HT1080 (cell line): ENCODE measurements at places on chromosomes 16 and 17.

- DNase-seq, result no peak
Measured at GRCh38 chr17:70608193-70608592, 438.9 kb downstream of the KCNJ2 start.

DNA sequence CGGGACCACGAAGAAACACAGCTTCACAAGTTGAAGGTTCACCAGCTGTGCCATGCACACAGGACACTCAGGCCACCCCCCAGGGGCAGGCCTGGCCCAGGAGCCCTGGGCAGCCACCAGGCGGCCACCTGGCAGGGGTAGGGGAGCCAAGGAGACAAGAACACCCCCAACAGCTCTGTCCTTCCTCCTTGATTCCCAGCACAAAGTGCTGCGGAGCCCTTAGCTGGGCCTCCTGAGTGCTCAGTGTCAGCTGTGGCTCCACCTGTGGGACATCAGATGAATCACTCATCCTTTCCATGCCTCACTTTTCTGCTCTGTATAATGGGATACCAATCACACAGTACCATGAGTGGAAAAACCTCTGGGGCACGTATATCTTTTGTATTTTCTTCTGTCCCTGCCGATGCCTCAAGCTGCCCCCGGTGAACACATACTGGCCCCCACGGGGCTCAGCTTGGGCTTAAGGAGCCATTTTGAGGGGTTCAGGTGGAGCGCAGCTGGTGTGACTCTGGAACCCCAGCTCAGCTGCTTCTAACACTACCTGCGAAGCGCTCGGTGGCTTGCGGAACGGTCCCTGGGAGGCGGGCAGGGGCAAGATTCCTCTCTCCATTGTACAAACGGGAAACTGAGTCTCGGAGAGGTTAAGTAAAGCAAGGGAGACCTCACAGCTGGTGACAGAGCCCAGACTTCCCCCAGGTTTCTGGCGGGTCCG is 12.0 kb downstream of the GALK1 start:
- no peak for DNase-seq

DNA sequence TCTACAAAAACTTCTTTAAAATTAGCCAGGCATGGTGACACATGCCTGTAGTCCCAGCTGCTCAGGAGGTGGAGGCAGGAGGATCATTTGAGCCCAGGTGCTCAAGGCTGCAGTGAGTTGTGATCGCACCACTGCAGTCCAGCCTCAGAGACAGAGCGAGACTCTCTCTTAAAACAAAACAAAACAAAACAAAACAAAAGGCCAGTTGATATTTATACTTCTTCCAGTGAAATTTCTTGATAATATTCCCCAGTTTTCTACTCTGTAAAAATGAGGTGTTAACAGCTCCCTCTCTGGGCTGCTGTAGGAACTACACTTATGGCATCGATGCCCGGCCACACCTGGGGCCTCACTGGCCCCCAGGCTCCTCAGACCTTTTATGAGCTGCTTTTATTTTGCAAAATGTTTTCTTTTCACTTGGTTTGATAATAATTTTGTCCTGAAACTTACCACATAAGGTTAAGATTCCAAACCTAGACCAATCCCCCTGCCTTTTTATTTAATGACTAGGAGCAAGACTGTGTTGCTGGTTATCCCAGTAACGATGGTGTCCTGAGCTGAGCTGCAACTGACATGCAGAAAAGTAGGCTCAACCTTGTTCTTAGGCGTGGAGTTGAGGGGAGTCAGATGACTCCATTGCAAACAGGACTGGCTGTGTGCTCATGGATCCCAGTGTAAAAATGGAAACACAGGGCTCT is 17.6 kb downstream of the MAPK8IP3 start:
- DNase-seq, result peak; percentile 41

DNA sequence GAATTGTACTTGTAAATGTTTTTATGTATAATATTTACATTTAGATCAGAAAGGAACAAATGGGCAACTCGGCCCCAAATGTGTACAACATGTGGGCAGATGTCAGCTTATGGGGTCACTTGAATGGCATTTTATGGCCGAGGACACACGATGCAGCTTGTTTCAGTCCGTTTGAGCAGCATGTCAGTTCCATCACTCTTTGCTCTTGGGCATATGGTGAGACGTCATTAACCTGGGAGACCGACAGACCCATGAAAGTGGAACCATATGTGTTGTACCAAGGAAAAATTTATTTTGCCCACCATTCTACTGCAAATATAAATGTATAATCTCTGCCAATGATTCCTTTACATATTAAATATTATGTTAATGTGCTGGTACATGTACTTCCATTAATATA is 561.9 kb upstream of the SOX9 start:
- no peak for DNase-seq

DNA sequence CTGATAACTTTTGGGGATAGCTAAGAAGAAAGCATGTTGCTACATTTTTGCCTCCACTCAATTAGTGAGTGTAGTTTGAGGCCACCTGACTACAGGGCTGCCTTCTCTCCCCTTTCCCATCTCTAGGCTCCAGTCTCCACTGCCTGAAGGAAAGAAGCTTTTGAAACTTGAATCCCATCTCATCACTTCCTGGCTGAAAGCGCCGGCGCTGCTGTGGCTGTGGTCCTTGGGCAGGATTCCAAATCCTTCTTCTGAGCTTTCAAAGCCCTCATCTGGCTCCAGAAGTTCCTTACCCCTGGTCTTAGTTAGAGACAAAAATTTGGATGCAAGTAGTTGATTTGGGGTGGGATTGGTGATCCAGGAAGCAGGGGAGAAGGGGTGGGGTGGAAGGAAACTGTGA is 119.4 kb downstream of the FOXL1 start:
- DNase-seq, result peak; percentile 53

GRCh38 chr17:11644265-11645212 is 46.3 kb downstream of the DNAH9 start:
- peak; percentile 54 for DNase-seq

DNA sequence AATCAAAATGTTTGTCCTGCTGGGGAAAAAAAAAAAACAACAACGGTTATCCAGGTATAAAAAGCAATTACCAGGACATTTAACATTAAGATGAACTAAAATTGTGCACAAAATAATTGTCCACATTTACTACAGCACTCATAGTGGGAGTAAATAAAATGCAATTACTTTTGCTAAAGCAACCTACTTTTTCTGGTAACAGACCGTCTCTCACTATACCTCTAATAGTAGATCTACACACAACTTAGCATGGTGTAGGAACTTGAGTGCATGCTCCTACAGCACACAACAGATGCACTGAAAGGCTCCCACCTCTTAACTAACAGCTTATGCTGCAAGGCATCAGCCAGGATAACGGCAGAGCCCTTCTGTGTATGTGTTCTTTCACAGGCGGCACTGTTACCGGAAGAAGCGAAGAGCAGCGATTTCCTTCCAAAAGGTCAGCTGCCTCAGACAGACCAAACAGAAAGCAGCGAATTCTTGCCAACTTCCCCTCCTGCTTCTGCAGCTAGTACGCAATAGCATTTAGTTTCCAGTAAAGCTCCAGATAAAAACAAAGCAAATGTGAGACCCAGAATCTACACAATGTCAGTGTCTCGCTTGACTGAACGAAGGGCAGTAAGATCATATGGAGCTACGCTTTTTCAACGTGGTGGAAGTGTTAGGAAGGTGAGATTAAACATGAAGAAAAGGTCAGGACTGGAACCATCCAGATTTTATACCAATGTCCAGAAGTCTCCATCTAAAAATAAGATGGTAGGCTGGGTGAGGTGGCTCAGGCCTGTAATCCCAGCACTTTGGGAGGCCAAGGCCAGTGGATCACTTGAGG is 27.6 kb downstream of the STAT5B start:
- DNase-seq, result no peak

- DNase-seq, result peak; percentile 18
Measured at GRCh38 chr17:19718613-19719354, 2.4 kb upstream of the SLC47A2 start.

DNA sequence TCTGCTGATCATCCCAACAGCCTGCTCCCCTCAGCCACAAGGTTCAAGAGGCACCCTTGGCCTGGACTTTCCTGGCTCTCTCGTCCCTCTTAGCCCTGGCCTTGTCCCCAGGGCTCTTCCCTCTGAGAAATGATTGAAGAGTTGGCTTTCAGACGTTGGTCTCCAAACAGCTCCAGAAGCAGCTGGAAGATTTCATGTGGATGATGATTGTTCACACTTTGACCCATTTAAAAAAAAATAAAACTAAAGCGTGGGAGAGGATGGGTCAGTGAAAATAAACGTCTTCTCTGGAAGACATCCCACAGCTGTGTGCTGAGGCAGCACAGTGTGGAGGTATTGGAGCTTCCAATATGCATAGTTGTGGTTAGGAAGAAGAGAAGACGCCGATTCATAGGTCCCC is 54.7 kb upstream of the CDH11 start:
- DNase-seq, result peak; percentile 1

DNA sequence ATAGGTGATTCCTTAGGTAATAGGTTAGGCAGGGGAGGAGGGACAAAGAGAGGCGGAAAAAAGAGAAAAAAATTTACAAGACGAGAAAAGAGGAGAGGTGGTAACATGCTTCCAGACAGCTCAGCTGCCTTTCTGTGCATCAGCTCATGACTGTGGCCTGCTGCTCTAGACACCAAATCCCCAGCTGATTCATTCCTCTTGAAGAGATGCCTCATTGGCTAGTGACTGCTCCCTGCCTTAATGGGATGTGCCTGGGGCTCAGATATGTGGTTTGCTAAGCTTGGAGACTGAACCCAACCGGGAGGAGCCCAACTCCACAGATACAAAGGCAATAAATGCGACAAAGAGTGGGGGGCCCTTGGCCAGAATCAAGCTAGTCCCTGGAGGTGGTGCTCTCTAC is 105.9 kb upstream of the FAM20A start:
- no peak for DNase-seq

- DNase-seq, result no peak
Measured at GRCh38 chr16:11138769-11139325, 117.2 kb downstream of the SOCS1 start.

DNA sequence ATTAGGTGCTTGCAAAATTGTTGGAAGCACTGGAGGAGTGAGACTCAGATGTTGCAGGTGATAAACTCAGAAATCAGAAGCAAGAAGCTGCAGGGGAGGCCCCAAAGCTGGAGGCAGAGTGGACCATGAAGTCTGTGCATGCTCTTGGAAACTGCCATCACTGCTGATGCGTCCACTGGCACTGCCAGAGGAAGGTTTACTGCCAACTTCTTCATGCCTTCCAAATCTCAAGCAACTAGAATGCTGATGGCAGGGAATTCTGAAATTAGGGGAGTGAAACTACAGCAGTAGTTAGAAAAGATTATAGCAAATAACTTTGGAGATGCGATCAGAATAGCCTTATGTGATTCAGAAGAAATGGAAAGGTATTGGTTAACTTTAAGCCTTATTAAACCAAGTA is 277.1 kb upstream of the SDK2 start:
- DNase-seq, result no peak

- DNase-seq, result no peak
Measured at GRCh38 chr16:51852892-51853291, 694.1 kb downstream of the TOX3 start.

DNA sequence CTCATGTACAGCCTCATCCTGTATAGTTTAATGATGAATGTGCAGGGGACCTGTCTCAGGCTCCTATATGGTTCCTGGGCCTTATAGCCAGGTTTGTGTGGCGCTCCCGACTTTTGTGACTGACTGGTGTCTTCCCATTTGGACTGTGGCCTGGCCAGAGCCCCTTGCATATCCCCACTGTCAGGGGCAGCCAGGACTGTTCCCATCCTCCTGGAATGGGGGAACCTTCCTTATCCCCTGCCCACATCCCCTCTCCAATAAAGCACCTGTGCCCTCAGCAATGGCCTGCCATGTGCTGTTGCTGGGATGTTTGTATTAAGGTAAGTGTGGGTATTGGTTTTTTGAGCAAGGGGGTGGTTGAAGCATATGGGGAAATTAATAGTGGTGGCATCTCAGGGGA is 2.6 kb downstream of the B3GNT9 start:
- no peak for DNase-seq

- DNase-seq, result no peak
Measured at GRCh38 chr17:28185658-28186057, 133.3 kb upstream of the TMEM97 start.

DNA sequence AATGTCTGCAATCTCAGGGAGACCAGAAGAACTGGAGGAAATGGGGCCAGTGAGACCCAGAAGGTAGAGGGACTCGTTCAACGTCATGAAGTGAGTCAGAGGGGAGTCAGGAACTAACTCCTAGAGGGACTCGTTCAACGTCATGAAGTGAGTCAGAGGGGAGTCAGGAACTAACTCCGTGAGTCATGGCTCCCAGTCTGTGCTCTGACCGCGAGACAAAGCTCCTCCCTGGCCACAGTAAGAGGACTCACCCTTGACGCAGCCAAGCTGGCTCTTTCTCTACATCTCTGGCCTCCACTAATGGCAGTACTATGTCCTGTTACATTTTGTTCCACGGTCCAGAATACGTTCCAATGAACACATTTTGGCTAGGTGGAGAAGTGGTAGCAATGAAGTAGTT is 902.5 kb downstream of the KCNJ2 start:
- peak; percentile 98 for DNase-seq

DNA sequence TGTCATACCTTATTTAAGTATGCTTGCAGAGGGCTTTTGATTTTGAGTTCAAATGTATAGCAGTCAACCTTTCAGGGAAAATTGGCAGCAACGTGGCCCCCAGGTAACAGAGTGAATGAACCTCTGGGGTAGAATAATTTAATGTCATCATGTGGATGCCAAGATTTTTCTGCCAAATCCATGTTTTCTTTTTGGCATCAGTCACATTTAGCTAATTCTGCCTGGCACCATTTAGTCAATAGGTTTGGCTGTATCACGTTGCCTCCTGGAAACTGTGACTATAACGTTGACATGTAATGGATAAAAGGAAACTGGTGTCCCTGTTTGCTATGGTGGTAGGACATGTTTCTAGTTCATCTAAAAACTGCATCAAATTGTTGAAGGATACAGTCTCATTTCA is 115.5 kb downstream of the HS3ST2 start:
- DNase-seq, result no peak

DNA sequence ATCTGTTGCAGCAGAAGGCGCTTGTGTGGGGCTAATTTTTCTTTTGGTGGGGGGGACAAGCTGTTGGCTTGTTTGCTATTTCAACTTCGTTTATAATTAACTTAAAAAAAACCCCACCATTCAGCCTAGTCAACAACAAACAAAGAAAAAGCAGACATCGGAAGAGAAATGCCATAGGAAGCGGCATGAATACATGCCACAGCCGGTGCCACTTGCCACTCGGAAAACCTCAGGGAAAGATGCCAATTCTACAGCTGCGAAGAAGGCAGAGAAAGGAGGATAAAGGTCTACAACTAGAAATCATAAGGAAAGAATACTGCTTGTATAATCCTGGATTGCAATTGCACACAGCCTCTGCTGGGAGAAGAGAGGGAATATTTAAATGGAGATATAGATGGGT is 254.4 kb upstream of the PMFBP1 start:
- no peak for DNase-seq
